CD4-positive, alpha-beta T cell treated with Interleukin-21 for 1 hour (primary cell): ENCODE measurements at places on chromosomes 2 and 18.

DNA sequence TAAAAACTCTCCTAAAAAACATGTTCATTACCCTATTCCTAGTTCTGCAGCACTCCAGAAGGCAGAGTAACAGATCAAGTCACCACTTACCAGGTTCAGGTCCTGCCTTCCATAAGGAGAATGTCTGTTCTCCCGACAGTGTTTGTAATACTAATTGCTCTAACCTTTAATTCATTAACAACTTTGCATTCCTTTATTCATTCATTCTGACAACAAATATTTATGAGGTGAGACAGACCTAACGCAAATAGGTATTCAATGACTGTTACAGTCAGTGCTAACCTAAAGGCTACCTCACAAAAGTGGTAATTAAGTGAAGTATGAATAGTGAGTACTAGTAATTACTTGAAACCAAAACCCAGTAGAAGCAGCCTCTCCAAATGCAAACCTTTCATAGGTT lies 224.0 kb downstream of the AFF3 start:
- DNase-seq = no peak

- DNase-seq = no peak
Observed at GRCh38 chr2:239106966-239107365, 259.1 kb downstream of the TWIST2 start.

DNA sequence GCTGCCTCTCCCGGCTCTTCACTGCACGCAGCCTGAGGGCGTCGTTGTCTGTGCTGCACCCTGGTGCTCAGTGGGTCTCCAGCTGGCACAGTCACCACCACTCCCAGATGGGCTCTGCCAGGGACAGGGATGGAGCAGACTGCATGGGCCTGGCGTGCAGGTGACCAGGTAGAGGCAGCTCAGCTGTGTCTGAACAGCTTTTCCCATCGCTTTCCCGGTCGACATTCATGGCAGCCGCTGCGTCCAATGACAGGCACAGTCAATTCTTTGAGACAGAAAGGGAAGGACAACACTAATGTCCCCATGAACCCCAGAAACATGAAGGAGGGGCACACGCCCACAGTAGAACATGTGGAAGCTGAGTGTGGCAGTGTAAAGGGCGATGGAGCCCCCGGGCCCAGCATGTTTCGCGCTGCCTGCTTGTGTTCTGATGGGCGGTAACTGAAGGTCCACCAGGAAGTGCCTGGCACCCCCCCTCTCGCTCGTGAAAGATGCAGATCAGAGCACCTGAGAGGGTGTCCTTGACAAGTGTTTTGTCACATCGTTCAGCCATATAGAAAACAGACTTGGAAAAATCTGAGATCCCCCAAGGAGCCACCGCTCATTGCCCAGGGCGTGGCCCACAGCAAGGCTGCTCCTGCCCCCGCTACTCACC lies 122.4 kb downstream of the NFATC1 start:
- no peak for DNase-seq

GRCh38 chr2:68506170-68506569 lies 38.8 kb downstream of the APLF start:
- DNase-seq = no peak

- no peak for DNase-seq
Observed at GRCh38 chr2:188870289-188870688, 103.9 kb upstream of the COL3A1 start.

- DNase-seq = peak; percentile 64
Observed at GRCh38 chr2:68832233-68832869, 38.8 kb downstream of the BMP10 start.

GRCh38 chr2:1633936-1634587 lies 110.3 kb downstream of the PXDN start:
- no peak for DNase-seq

- no peak for DNase-seq
Observed at GRCh38 chr2:207490441-207490840, 39.3 kb upstream of the CREB1 start.

DNA sequence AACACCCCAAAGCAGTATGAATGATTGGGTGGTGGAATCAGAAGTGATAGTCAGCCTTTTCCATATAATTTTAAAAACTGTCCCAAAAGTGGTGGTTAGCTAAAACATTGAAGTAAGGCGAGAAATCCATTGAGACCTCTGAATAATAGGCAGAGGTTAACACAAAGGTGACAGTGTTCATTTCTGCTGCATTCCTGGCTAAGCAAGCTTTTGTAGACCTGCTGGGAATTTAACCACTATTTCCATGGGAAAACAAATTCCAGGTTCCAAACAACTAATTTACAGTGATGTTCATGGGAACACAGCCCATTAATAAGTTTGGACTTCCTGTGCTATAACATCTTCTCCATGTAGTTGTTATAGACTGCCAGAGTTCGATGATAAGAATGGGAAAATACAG lies 6.3 kb upstream of the INO80D start:
- DNase-seq = no peak

DNA sequence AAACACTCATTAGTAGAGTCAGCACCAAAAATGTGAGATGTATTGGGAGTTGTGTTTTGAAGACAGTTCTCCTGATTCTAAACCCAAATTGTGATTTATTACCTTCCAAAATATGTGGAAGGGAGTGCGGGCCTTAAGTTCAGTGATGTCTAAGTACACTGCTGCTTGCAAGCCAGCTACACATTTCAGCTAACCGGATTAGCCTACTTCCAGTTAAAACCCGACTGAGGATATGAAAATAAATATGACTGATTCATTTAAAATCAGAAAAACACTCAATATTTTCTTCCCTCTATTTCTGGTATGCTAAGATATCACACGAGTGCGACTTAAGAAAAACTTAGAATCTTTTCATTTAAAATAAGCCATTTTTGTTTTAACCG lies 907 bp downstream of the FHL2 start:
- DNase-seq = no peak

DNA sequence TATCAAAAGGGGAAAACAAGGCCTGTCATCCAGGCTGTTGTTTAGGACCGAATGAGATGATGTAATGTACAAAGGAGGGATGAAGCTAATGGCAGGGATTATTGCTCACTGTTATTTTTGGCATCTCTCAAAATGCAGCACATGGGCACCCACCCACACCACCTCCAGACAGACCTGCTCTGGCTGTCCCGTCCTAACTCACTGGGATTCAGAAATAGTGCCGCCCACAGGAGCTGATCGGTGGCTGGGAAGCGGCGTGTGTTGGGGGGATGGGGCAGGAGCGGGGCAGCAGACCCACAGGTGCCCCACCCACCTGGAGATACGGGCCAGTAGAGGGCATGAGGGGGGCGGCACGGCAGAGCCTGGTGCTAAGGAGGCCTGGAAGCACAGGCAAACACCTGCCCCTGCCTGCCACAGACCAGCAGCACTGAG lies 52.2 kb downstream of the CRACDL start:
- no peak for DNase-seq

DNA sequence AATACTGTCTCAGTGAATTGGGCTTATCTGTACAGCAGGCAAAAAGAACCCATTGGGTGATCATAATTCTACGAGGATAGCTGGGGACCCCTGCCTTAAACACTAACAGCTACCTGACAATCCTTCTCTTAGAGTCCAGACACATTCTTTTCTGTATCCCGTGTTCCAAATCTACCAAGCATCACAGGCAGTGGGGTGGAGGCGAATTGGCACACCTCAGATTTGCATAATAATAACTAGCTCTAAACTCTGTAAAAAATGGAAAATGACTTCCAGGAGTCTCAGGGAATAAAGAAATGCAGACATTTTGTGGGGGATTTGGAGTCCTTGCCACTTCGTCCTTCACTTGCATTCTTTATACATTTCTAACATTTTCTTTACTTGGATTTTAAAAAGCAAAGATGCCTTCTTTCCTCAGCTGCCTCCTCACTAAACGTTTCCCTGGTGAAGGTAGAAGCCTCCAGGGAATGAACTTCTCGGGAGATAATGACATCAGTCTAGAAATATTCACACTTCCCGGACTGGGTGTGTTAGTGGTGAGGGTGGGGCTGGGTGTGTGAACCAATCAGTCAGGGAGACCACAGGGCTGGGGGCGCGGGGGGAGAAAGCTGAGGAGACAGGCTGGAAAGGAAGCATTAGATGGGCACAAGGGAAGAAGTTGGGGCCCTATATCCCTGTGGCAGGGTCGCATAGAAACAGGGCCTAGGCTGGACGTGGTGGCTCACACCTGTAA lies 59.1 kb upstream of the BOD1L2 start:
- DNase-seq = no peak

GRCh38 chr18:27871726-27872125 lies 305.2 kb downstream of the CDH2 start:
- DNase-seq = no peak

DNA sequence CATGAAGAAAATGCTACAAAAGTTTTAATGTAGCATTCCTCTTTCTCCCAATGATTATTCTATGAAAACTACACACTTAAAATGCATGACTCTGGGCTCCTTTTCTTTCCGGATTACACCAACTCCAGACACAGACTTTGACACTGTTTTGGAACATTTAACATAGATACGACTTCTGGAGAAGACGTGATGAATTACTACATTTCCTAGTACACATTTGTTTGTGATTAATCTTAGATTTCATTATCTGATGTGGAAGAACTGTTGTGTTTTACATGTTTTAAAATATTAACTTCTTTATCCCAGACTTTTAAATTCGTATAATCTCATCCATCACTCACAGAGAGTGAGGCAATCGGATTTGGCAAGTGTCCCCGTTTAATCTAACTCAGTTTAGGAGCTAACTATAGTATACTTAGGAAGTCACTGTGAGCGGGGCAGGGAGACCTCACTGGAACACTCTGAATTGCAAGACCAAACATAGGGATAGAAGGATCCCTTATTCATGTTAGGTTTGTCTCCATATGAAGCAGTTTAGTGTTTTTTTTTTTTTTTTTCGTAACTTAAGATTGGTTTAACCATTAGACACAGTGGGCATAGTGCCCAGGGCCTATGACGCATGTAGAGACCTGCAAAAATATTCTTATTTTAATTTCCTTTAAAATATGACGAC lies 66.7 kb downstream of the PDE1A start:
- DNase-seq = no peak

DNA sequence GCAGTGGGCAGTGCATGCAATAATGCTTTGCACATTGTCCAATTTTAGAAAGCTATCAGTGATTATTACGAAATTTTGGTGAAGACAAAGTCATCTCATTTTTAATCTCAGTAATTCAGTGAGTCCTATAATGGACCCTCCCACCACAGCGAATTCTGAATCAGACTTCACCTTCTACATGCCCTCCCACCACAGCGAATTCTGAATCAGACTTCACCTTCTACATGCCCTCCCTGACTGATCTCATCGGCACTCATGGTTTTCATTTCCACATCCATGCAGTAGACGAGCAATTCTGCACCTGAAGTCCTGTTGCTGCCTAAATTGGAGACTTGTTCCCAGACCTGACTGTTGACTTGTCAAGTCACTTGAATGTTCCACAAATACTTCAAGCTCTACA lies 522.3 kb downstream of the EIPR1 start:
- no peak for DNase-seq

DNA sequence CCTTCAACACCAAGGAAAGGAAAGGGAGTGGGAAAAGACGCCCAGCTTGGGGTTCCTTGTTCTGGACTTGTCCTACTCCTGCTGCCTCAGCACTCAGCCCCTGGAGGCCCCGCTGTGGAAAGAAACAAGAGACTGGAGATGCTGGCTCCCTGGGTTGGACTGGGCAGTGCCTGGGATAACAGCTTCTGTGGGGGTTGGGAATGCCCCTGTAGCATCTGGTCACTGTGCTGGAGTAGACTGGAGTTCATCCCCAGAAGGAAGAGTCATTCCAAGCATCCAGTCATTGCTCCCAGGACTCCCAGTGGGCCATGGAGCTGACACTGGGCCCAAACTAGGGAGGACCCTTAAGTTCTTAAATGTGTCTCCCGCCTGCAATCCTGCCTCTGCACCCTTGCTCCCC lies 129.3 kb upstream of the HAAO start:
- no peak for DNase-seq

DNA sequence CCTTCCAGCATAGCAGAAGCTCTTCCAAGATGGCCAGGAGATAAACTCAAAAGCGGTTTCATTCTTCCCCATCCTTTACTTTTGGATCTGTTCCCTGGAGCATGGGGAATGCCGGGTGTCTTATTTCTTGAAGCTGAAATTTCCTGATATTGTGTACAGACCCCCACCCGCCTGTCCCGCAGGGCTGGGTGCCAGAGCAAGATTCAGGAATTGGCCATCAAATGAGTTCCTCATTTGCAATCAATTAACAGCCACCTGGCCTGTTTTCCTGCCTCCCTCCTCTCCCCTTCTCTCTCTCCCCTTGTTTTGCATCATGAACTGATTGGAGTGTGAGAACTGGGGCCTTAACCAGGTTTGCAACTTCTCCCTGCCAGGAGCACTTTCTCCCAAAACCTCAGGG lies 202.1 kb downstream of the SH3RF3 start:
- DNase-seq = no peak

DNA sequence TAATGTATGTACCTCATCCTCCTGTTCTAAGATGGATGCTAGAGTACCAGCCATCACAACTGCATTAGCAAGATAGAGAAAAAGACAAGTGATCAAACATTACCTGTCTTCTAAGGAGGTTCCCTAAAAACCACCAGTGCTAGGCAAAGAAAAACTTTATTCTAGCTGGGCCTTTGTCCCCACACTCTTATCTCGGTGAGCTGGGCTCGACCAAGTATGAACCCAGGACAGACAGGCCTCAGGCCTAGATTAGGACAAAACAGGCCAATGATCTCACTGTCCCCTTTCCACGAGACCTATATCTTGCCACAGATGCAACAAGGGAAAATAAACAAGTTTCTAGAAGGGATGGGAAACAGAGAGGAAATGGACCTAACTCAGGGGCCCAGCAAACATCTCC lies 127.6 kb upstream of the PKDCC start:
- no peak for DNase-seq

GRCh38 chr18:2978661-2979106 lies 34.3 kb downstream of the LPIN2 start:
- peak; percentile 54 for DNase-seq

DNA sequence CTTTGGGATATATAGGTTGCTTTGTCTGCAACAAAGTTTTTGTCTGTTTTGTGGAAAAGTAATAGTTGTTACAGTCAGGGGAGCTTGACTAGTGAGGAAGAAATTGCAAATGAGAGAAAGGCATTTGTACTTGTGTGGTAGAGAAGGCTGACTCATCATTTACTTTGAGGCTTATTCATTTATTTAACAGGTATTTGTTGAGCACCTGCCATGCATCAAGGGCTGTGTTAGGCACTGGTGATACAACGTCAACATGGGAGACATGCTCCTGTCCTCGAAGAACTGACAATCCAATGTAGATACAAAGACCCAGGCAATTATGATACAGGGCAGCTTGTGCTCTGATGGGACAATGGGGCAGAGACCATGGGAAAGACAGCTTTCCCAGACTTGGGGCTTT lies 79.5 kb downstream of the UPP2 start:
- DNase-seq = no peak

DNA sequence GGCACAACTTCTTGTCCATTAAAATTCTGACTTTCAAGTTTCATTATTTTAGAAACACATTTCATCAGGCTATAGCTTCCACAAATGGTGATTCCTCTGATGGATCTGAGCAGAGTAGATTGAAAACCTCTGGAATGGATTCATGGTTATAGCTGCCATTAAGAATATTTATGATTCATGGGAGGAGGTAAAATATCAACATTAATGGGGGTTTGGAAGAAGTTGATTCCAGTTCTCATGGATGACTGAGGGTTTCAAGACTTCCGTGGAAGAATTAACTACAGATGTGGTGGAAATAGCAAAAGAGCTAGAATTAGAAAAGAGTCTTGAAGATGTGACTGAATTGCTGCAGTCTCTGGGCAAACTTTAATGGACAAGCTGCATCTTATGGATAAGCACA lies 797.4 kb downstream of the SUCLG1 start:
- no peak for DNase-seq

GRCh38 chr2:211901226-211901846 lies 637.3 kb downstream of the ERBB4 start:
- no peak for DNase-seq

GRCh38 chr2:6602471-6602870 lies 263.2 kb downstream of the CMPK2 start:
- DNase-seq = no peak
